ENCODE measurements at places on chromosomes 5 and 9. TPM values are rescaled to one million over a fixed set of nuclear protein-coding genes. Genes with fewer than 3 reads are reported as not detected.

DNA sequence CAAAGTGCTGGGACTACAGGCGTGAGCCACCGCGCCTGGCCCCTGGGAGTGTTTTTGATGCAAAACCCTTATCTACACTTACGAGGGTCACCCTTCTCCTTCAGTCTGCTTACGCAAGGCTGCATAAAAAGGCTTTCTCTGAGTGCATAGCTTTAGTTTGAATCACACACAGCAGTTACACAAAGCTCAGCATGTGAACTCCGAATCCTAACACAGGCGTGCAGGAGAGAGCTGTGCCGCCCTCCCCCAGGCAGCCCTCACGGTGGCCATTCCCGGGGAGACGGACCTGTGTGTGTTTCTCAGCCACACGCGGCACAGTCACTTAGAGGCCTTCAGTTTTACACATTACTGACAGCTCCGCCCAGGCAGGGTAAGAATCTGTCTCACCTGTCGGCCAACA is 26.7 kb downstream of the EXD3 start:
- DNase-seq: no peak
- no peaks in the 10 kb centered on the region for H3K36me3 ChIP-seq
- no peaks in the 10 kb centered on the region for H3K27me3 ChIP-seq
- peaks cover 12% of the 10 kb centered on the region for H3K4me1 ChIP-seq
- H3K4me3 ChIP-seq: no peak overlapping the region

- no peaks in the 10 kb centered on the region for H3K36me3 ChIP-seq
- H3K4me3 ChIP-seq: no peak overlapping the region
- H3K4me1 ChIP-seq: peaks cover 15% of the 10 kb centered on the region
Observed at GRCh38 chr9:121896545-121896943, 196.6 kb downstream of the TTLL11 start.

NR2F1-AS1 gene
- not detected for total RNA-seq

DNA sequence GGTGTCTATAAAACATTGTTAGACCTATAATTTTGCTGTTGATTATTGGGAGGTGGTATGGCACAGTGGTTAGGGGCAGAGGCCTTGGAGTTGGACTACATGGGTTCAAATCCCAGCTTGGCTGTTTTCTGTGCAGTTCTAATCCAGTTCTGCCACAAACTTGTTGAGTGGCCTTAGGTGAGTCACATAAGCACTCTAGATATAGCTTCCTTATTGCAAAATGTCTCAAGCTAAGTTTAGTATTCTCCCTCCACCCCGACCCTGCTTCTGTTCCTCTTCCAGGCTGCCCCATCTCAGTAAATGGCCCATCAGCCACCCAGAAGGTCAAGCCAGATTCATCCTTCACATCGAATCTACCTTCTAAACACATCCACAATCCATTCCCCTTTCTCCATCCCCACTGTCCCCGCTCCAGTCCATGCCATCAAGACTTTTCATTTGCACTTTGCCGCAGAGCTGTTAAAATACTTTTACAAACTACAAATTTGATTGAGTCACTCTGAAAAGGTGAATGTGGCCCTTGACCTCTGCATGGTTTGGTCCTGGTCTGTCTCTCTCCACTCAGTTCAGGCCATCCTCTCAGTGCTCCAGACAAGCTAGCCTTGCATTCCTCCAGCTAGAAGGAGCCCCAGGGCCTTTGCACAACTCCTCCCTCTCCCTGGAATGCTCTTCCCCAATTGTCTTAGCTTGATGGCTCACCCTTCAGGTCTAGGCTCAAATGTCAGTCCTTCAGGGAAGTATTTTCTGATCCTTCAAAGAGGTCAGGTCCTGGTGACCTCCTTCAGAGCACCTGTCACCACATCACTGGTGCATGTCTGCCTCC is 10.0 kb upstream of the HDHD3 start:
- no peak overlapping the region for H3K4me3 ChIP-seq
- H3K36me3 ChIP-seq: peaks cover 6% of the 10 kb centered on the region
- H3K27ac ChIP-seq: no peak overlapping the region
- no peak for DNase-seq
- no peaks in the 10 kb centered on the region for H3K4me1 ChIP-seq

C5orf58 gene
- not detected for total RNA-seq

DNA sequence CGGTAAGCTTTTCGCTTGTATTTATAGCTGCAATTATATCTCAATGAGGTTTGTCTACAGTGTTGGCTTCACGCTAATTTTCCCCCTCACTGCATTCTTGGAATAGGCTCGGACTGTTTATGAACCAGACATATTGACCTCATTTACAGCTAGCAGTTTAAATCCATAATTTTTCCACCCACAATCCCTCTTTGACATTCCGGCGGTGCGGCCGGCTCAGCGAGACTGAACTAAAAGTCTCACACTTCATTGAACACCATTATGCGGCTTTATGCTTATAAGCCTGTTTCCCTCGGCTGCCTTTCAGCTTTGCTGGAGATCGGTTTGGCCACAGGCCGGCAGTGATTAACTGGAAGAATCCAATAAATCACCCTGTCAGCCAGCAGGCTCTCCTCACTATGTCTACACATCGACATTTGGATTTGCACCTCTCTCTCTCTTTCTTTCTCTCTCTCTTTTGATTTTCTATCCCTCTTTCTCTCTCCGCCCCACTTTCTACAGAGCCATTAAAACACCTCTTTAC is 315.0 kb upstream of the TLE4 start:
- H3K27me3 ChIP-seq: no peaks in the 10 kb centered on the region
- no peaks in the 10 kb centered on the region for H3K4me1 ChIP-seq
- H3K4me3 ChIP-seq: no peak overlapping the region
- H3K36me3 ChIP-seq: no peaks in the 10 kb centered on the region

GRCh38 chr9:131610231-131610761 is 65.0 kb downstream of the PRRT1B start:
- H3K27ac ChIP-seq: no peak overlapping the region
- H3K27me3 ChIP-seq: no peaks in the 10 kb centered on the region
- no peaks in the 10 kb centered on the region for H3K36me3 ChIP-seq
- H3K4me3 ChIP-seq: no peak overlapping the region

TRMO gene
- total RNA-seq: 15.2 TPM

FRMPD1 gene
- total RNA-seq: 0.07 TPM

DNA sequence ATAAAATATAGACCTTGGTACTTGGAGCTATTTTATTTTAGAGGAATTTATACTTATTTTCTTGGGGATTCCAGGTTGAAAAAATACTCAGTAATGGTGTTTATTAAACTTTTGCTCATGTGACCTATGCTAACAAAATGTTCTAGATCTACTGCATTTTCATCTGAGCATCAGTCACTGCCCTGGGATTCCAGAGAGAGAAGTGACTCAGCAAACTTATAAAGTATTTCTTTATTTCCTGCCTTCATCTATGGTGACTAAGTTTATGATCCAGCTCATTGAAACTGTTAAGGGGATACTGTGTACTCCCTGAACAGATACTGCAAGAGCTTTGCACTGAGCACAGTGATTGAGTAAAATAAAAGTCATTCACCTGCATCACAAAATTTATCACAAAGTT is 298.5 kb upstream of the CDH18 start:
- H3K4me1 ChIP-seq: no peaks in the 10 kb centered on the region
- H3K27ac ChIP-seq: no peak overlapping the region
- no peaks in the 10 kb centered on the region for H3K27me3 ChIP-seq
- no peak for DNase-seq

GRCh38 chr5:14825977-14826376 is 45.6 kb downstream of the ANKH start:
- no peaks in the 10 kb centered on the region for H3K27me3 ChIP-seq
- no peaks in the 10 kb centered on the region for H3K4me1 ChIP-seq
- H3K4me3 ChIP-seq: no peak overlapping the region
- no peak overlapping the region for H3K27ac ChIP-seq
- no peaks in the 10 kb centered on the region for H3K36me3 ChIP-seq

SPINK5 gene
- total RNA-seq: not detected

CMBL gene
- not detected for total RNA-seq

QRFP gene
- total RNA-seq: not detected

TMEM174 gene
- total RNA-seq: not detected

GRCh38 chr9:134778841-134779411 is 101.7 kb upstream of the FCN2 start:
- no peaks in the 10 kb centered on the region for H3K4me1 ChIP-seq
- H3K36me3 ChIP-seq: no peaks in the 10 kb centered on the region
- no peaks in the 10 kb centered on the region for H3K27me3 ChIP-seq
- H3K4me3 ChIP-seq: no peak overlapping the region
- no peak overlapping the region for H3K27ac ChIP-seq

GRCh38 chr9:110156416-110156815 is 51.5 kb downstream of the C9orf152 start:
- 0 out of 2 replicates have a peak, but pooled peaks cover 2% of the 10 kb centered on the region for H3K4me1 ChIP-seq
- no peaks in the 10 kb centered on the region for H3K36me3 ChIP-seq
- H3K27me3 ChIP-seq: no peaks in the 10 kb centered on the region
- no peak overlapping the region for H3K4me3 ChIP-seq

DNA sequence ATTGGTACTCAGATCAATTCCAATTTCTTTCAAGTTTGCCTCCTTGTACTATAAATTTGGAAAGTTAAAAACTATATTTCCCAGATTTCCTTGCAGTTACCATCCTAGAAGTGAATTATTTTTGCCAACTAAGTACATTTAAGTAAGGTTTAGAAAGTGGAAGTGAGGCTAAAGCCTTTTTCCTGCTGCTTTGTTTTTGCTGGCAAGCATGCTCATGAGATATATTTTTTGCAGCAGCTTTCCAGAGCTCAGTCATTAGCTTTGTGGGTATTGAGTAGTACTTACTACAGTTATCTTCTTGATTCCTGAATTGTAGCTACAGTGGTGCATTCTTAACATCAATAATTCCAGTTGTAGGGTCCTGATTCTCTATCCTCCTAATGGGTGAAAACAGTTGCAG is 3.5 kb upstream of the BTF3 start:
- H3K27ac ChIP-seq: no peak overlapping the region
- H3K27me3 ChIP-seq: no peaks in the 10 kb centered on the region
- peaks cover 14% of the 10 kb centered on the region for H3K4me1 ChIP-seq
- DNase-seq: no peak

DNA sequence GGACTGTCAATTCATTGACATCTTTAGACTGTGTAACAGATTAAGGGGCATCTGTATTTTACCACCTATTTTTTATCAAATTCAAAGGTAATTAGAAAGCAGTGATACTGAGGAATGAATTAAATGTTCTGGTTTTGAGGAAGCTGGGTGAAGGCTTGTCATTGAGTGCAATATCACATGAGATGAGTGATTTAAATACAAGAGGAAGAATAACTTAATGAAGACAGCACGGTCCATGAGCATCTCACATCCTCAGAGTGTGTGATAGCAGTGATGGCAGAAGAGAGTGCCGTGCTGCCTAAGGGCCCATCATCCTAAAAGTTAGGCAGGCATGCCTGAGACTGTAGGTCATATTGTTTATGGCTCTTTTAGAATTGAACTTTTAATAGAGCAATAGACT is 263.3 kb downstream of the MAST4 start:
- DNase-seq: peak; percentile 49
- no peak overlapping the region for H3K4me3 ChIP-seq
- no peaks in the 10 kb centered on the region for H3K36me3 ChIP-seq
- no peak overlapping the region for H3K27ac ChIP-seq
- H3K27me3 ChIP-seq: no peaks in the 10 kb centered on the region
- peaks cover 7% of the 10 kb centered on the region for H3K4me1 ChIP-seq

- no peak for DNase-seq
- H3K27me3 ChIP-seq: no peaks in the 10 kb centered on the region
- no peak overlapping the region for H3K4me3 ChIP-seq
- H3K36me3 ChIP-seq: peaks cover 1% of the 10 kb centered on the region
- H3K4me1 ChIP-seq: peaks cover 27% of the 10 kb centered on the region
Observed at GRCh38 chr5:32446630-32447029, 2.1 kb upstream of the ZFR start.

- H3K4me3 ChIP-seq: no peak overlapping the region
- no peak for DNase-seq
- H3K27me3 ChIP-seq: no peaks in the 10 kb centered on the region
- H3K4me1 ChIP-seq: no peaks in the 10 kb centered on the region
Observed at GRCh38 chr5:143874312-143874711, 62.4 kb downstream of the HMHB1 start.

DNA sequence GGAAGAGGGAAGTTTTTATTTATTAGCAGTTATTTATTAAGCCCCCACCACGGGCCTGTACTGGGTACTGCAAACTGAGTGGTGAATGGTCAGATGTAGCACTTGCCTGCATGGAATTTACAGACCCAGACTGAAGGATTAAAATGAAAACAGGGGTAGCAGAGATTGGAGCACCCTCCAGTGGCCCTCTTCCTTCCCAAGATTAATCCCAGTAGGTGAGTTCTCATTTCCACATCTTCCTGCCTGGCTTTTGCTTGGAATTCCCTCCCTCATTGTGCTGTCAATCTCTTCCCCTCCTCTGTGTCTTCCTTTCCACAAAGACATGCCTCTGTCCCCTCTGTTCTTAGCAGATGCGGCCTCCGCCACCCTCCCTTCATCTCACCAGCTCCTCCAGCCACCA is 39.2 kb downstream of the MVB12B start:
- no peak overlapping the region for H3K4me3 ChIP-seq
- H3K27ac ChIP-seq: no peak overlapping the region
- DNase-seq: no peak
- no peaks in the 10 kb centered on the region for H3K36me3 ChIP-seq
- H3K4me1 ChIP-seq: no peaks in the 10 kb centered on the region

TCERG1 gene
- 144 TPM for total RNA-seq

TCF7 gene
- total RNA-seq: not detected

C9orf50 gene
- not detected for total RNA-seq

PDZD2 gene
- not detected for total RNA-seq

DNA sequence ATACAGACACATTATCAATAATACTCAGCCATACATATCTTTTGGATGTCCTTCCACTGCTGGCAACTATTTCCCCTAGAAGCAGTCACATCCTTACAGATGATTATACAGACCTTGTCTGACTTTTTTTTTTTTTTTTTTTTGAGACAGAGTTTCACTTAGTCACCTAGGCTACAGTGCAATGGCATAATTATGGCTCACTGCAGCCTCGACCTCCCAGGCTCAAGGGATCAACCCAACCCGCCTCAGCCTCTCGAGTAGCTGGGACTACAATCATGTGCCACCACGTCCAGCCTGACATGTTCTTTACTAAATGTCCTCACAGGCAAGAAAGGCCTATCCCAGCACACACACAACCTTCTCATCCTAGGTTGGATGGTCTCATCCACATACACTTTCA is 24.0 kb downstream of the NR6A1 start:
- H3K36me3 ChIP-seq: no peaks in the 10 kb centered on the region
- H3K27ac ChIP-seq: no peak overlapping the region
- H3K27me3 ChIP-seq: no peaks in the 10 kb centered on the region

DNA sequence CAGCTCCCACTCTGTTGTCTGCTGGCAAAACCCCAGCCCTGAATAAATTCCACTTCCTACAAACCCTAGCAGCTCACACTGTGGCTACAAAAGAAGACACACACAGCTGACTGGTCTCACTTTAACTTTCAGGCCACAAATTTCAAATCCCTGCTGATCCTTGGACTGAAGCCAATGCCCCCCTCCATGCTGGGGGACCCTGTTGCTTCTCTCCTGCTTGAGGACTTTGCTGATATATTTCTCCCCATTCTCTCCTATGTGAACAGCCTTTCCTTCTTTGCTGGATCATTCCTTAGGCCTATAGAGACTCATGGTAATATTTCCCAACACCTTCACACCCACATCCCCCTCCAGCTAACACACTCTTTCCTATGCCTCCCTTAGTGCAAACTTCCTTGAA is 79.6 kb upstream of the ADRA1B start:
- no peaks in the 10 kb centered on the region for H3K36me3 ChIP-seq
- no peak overlapping the region for H3K4me3 ChIP-seq
- DNase-seq: no peak
- no peaks in the 10 kb centered on the region for H3K4me1 ChIP-seq

GRCh38 chr9:122191584-122191983 is 31.9 kb downstream of the MORN5 start:
- H3K36me3 ChIP-seq: no peaks in the 10 kb centered on the region
- H3K4me3 ChIP-seq: no peak overlapping the region
- no peak overlapping the region for H3K27ac ChIP-seq

- H3K27me3 ChIP-seq: peaks cover 3% of the 10 kb centered on the region
- H3K4me3 ChIP-seq: no peak overlapping the region
- no peaks in the 10 kb centered on the region for H3K36me3 ChIP-seq
- H3K4me1 ChIP-seq: no peaks in the 10 kb centered on the region
- peak; percentile 44 for DNase-seq
- no peak overlapping the region for H3K27ac ChIP-seq
Observed at GRCh38 chr9:117434566-117434965, 19.7 kb upstream of the ASTN2 start.

All from Karpas-422 (cell line).